ENCODE measurements at places on chromosomes 2 and 18.
A peak's percentile ranks its signal among the peaks of the same experiment; 100 is the strongest.

DNA sequence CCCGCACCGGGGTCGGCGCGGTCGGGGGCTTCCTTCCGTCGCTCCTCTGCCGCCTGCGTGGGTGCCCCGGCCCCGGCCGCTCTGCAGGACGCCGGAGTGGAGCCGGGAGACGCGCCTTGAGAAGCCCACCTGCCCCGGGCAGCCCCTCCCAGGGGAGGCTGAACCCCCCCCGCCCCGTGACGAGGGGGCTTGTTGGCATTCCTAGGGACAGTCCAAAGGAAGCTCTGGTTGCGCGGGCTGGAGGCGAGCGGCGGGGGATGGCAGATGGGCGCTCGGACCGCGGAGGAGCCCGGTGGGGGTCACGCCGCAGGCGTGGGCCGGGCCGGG, 133.5 kb upstream of the MGAT5 start:
- no peak for DNase-seq

GRCh38 chr2:127096718-127097470, 10.1 kb downstream of the BIN1 start:
- no peak for DNase-seq

DNA sequence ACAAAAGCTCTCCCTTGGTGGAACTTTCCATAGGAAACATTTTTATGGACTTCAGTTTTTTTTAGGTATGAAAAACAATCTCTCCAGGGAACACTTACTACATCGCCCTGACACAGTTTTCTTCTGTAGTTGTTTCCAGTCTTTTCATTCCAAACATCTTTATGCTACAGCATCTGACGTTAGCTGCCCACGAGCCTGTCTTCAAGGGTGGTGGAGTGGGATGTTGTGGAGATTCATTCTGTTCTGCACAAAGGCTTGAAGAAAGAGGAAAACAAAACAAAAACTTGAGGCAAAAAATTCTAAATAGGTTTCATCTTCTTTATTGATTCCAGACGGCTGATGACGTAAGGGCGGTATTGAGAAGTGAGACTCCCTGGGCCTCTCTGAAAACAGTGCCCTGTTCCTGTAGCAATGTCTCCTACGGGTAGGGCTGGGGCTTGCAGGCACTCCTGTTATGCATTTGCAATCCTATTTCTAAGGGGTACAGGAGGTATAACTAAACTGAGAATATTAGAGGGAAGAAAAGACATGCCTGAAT, 375.0 kb downstream of the RNF144A start:
- DNase-seq: no peak

GRCh38 chr2:186339716-186340115, 146.3 kb upstream of the ZC3H15 start:
- DNase-seq: no peak

GRCh38 chr18:64872710-64873458, 724.0 kb upstream of the LINC00305 start:
- DNase-seq: no peak

- peak; percentile 97 for DNase-seq
These were observed 60.9 kb upstream of the MMADHC start for GRCh38 chr2:149648282-149649030.

DNA sequence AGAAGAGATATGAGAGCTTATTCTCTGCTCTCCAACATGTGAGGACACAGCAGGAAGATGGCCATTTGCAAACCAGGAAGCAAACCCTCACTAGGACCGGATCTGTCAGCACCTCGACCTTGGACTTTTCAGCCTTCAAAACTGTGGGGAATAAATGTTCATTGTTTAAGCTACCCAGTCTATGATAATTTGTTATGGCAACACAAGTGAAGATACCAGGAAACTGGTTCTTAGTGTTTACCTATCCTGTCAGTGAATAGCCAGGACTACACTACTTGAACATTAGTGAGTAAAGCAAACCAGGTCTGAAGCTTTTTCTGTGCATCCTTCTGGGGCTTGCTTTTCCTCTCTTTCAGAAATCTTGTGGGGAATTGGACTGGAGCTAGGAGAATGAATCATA, 44.4 kb upstream of the BARD1 start:
- DNase-seq: no peak

DNA sequence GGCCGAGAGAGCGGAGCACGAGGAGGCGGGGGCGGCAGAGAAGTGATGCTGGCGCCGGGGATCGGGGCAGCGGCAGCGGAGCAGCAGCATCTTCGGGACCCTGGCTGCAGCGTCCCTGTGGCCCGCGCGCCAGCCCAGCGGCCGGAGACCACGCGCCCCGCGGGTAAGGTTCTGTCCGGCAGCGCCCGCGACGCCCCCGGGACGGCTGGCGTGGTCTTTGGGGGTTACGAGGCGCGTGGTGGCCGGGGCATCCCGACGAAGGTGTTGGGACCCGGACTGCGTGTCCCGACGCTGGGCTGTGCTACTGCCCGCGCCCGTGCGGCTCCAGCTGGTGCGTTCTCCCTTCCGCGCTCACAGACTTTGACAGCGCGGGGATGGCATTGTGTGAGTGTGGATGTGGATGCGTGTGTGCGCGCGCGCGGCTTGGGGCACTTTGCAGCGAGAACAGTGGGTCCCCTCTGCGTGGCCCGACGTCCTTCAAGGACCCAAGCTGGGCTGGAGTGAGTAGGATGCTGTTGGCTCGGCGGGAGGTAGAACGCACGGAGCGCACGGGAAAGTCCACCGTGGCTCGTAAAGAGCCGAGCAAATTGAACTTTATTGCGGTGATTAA, 405.0 kb downstream of the XIRP2 start:
- DNase-seq: no peak

GRCh38 chr18:22564036-22564435, 146.3 kb upstream of the CTAGE1 start:
- no peak for DNase-seq

GRCh38 chr18:79378536-79379250, 17.0 kb upstream of the NFATC1 start:
- DNase-seq: no peak

- no peak for DNase-seq
These were observed 307.5 kb downstream of the GALR1 start for GRCh38 chr18:77557046-77557587.

GRCh38 chr2:170189757-170190156, 11.8 kb downstream of the MYO3B start:
- no peak for DNase-seq

GRCh38 chr18:46917803-46918600, 600 bp downstream of the KATNAL2 start:
- DNase-seq: no peak

DNA sequence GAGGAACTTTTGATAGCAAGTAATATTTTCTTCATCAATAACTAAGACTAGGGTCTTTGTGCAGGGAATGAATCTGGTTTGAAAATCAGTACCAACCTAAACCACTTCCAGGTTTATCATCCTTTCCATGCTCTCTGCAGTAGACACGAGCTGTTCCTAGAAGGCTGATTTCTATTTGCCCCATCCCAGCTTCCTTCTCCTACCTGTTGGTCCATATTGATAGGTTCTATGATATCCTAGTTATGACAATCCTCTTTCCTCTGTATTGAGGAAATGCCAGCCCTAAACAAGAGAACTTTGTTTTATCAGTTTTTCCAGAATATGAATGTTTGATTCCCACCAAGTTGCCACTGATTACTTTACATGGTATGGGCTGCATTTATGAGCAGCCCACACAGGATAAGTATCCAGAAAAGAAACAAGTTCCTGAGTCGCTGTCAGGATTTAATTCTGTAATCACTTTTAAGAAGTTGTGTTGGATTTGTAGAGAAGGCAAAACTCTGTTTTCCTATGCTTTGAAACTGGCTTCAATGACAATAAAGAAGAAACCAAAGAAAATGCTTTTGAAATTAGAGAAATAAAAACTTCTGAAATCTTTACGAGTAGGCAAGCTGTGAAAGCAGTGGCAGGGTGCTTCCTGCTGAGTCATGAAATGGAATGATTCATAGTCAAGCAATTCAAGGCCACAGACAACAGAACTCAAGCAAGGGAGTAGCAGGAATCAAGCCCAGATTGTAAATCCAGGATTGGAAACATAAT, 37.3 kb upstream of the TANK start:
- peak; percentile 81 for DNase-seq

- no peak for DNase-seq
These were observed 827.5 kb upstream of the SALL3 start for GRCh38 chr18:78151948-78152725.

- no peak for DNase-seq
These were observed 12.8 kb upstream of the ARL5A start for GRCh38 chr2:151841047-151841424.

- DNase-seq: no peak
These were observed 42.6 kb downstream of the HNRNPLL start for GRCh38 chr2:38560092-38560491.

DNA sequence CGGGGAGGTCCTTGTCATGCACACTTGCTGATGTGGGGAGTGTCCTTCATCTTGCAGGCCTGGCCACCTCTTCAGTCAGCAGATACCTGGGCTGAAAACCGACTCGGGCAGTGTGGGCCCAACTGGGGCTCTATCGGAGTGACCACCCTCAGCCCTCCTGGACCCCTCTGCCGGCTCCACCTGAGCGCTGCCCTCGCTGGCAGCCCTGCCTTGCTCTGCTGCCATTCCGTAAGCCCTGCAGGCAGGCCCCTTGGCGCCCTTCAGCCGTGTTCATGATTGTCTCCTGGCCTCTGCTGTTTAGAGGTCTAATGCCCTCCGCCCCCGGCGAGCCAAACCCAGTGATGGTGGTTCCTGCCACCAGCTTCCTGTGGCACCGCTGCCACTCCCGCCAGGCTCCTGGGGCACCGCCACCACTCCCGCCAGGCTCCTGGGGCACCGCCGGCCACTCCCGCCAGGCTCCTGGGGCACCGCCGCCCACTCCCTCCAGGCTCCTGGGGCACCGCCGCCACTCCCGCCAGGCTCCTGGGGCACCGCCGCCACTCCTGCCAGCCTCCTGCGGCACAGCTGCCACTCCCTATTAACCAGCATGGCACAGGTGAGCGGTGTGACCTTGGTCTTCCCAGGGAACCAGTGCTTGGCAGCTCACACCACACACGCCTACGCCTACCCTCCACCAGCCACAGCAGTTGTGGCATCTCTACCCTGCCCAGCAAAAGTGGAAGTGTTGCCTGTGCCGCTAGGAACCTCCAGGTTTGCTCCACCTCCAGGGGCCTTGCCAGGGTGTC, 15.9 kb downstream of the CAPN10 start:
- no peak for DNase-seq

GRCh38 chr2:13660231-13660630, 943.5 kb downstream of the TRIB2 start:
- no peak for DNase-seq

- DNase-seq: no peak
These were observed 931.0 kb downstream of the EPHA4 start for GRCh38 chr2:220641137-220641536.

- DNase-seq: no peak
These were observed 31.9 kb downstream of the MYO7B start for GRCh38 chr2:127567351-127567854.

DNA sequence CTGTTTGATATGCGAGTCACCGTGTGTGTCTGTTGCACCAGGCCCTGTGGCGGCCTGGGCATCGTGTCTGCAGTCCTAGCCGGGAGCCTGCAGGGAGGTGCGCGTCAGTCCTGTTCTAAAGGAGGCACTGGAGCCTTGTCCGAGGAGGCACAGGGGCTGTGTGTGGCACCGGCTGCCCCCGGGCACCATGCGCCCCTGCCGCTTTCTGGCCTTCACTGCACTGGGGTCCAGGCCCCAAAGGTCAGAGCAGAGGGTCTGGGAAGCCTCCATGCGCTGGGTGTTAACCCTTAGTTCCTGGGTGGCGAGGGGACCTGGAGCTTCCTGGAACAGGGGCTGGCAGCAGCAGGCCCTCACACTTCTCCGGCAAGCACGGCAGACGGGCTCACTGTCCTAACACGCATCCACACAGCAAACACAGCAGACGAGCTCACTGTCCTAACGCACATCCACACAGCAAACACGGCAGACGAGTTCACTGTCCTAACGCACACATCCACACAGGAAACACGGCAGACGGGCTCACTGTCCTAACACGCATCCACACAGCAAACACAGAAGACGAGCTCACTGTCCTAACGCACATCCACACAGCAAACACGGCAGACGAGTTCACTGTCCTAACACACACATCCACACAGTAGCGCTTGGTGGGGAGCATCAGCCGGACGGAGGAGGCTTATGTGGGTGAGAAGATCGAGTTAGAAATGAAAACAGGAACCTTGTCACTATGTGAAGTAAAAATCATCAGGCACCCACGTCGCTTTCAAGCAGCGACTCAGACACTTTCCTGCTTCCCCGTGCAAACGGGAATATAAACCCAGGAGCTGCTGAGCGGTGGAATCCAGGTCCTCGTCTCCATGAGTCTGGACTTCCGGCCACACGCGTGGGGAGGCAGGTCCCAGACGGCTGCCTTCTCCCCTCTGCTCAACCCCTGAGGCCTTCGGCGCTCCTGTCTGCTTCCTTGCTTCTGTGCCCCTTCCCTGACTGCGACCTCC, 65.3 kb downstream of the TPO start:
- DNase-seq: no peak

DNA sequence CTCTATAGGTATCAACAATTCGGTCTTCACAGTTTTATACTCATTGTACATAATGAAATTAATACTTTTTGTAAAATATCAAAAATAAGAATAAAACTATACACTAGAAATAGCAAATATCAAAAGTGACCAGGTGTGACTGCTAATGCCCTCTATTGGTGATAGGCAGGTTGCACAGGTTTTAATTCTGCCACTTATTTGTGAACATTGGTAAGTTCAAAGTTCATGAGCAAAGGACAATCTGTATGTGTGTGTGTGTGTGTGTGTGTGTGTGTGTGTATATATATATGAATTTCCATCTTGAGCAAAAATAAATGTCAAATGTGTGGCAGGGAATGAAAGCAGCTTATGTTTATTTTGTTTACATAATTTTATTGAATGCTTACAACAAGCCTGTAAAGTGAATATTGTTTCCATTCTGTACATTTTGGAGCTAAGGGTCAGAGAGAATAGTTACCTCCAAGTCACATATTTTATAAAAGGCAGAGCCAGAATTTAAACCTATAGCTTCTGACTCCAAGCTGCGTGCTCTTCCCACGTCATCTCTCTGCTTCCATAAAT, 537.4 kb downstream of the CPS1 start:
- DNase-seq: no peak

GRCh38 chr2:157692768-157693167, 64.1 kb upstream of the ACVR1C start:
- peak; percentile 81 for DNase-seq

GRCh38 chr2:228652366-228652765, 470.9 kb upstream of the SPHKAP start:
- DNase-seq: no peak

GRCh38 chr18:79936641-79937040, 14.8 kb downstream of the SLC66A2 start:
- no peak for DNase-seq

Data from GM04504 (cell line).